Inflammatory macrophage treated with lipopolysaccharide for 4 hours (primary cell): ENCODE measurements at places on chromosomes 13 and 19.

DNA sequence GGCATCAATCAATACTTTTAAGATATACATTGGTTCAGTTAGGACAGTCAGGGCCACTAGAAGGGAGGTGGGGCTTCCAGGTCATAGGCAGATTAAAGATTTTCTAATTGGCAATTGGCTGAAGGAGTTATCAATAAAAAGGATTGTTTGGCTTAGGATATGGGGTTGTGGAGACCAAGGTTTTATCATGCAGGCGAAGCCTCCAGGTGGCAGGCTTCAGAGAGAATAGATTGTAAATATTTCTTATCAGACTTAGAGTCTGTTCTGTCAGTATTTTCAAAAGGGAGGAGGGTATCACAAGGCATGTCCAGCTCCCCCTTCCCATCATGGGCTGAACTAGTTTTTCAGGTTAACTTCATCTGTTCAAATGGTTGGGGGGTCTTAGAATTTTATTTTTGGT lies 77.4 kb upstream of the FARP1 start:
- DNase-seq: no peak

DNA sequence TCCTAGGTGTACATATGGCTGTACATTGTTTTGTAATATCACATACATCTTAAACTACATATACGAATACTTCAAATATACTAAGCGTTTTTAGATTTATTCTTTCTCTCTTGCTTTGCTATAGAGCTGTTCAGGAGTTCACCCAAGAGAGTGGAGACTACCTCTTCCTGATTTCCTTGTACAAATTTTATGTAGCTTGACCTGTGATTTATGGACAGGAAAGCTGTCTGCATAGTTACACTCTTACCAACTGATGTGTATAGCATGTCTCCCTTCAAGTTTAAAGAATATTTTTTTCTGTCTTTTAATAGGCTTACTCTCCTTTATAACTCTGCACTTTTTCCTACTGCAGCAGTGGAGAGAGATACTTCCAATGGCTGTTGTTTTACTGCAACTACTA lies 428.7 kb downstream of the NDFIP2 start:
- no peak for DNase-seq

DNA sequence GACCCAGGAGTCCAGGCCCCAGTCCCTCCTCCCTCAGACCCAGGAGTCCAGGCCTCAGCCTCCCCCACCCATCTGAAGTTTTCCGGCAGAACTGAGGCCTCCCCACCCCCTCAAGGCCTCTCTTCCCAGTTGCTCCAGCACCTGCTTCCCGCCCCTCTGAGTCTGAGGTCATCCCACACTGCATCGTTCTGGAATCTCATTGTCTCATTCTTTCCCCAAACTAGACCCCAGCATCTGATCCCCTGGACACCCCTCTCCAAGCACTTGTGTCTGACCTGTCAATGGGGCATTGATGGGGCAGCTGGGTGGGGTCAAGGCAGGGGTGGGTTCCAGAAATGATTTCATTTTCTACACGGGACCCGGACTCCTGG lies 793 bp upstream of the SBK2 start:
- DNase-seq: no peak

DNA sequence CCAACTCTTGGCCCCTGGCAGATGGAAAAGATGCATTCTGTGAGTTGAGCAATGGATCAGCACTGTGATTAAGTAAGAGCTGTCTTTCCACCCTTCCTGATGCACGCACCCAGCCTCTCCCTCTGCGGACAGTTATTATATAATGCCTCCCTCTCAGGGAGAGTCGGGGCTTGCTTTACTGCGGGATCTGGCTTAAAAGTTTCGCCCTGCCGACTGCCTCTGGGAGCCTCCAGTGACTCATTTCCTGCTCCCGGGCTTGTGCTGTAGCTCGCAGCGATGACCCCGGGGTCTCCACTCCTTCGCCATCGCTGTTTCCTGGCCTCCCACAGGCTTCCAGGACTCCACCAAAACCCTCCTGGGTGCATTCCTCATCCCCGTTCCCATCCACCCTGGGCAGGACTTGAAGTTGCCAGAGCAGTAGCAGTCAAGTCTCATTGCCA lies 107.4 kb upstream of the SLC7A1 start:
- no peak for DNase-seq

GRCh38 chr19:52171321-52172169 lies at the start of gene ZNF836:
TSS of gene ZNF836 (minus strand) at chr19:52171621. CDS start at chr19:52168072, 3,549 bp downstream.
- DNase-seq: peak; percentile 73

- DNase-seq: peak; percentile 63
These were observed 6.3 kb downstream of the C19orf38 start for GRCh38 chr19:10854350-10855089.
